ENCODE measurements at places on chromosomes 12 and 14.

DNA sequence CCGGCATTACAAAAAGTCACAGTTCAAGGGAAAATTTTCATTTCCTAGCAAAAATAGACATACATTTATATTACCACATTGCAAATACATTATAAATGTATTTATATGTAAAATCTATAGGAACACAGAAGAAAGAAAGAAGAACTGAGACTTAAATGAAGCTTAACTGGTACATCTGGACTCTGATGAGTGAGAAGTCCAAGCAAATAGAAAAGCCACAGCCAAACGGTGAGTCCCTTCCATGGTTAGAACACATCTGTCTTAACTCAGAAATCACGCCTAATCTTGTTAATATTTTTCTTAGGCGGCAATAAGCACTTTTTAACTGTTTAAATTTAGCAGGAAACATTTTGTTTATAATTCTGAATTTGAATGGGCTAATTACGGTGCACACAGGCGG lies 9.4 kb upstream of the KLRB1 start:
- no peak for DNase-seq

DNA sequence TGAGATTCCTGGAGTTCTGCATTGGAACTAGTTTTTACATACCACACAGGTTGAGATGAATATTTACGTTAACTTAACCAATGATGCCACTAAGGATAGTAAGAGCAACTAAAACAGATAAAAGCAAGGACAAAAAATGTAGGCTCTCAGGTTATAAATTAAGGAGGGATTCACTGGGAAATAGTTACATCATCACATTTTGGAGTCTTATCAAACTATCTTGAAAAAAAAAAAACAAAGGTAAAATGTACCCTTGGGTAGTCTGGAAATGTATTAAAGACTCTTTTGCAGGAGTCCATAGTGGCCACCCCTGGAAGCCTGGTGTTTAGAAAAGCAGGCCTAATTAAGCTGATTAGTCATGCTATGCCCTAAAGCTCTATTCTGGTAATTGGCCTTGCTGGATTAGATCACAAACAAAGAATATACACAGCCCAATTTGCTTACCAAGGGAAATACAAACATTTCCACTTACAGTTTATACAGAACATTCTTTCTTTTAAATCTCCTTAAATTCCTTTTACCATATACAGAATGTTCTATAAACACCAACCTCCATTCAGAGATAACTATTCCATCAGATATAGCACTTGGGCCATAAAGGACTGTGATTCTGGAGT lies 39.3 kb downstream of the SLC25A47 start:
- DNase-seq = no peak

- no peak for DNase-seq
Measured at GRCh38 chr14:30214014-30214413, 286.4 kb upstream of the PRKD1 start.

DNA sequence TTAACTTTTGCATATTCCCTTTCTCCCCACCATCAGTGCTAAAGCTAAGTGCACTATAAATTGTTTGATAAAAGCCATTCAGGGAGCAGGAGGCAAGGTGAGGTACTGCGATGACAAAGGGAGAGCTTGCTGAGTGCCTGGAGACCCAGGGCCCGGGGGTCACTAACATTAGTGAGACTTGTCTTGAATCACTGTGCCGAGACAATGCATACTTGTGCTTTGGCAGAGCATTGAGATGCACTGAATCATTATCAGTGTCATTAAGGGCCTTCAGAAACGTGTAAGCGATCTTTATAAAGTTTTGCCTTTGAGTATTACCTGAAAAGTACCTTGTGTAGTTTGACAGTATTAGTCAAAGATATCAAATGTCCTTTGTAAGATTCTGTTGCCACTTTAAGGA lies 447.5 kb downstream of the PCNX1 start:
- no peak for DNase-seq

- no peak for DNase-seq
Measured at GRCh38 chr14:37083599-37083998, 88.8 kb downstream of the SLC25A21 start.

GRCh38 chr14:50363714-50364111 lies 33.0 kb downstream of the CDKL1 start:
- DNase-seq = peak; percentile 79

DNA sequence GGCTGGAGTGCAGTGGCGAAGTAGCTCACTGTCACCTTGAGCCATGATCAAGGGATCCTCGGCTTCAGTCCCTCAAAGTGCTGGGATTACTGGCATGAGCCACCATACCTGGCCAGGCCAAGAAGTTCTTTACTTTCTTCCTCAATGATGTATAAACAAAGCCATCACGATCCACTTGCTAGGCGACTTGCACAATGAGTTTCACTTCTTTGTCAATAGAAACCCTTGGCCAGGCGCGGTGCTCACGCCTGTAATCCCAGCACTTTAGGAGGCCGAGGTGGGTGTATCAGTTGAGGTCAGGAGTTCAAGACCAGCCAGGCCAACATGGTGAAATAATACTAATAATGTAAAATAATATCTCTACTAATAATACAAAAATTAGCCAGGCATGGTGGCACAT lies 14.4 kb upstream of the SPSB2 start:
- DNase-seq = no peak

DNA sequence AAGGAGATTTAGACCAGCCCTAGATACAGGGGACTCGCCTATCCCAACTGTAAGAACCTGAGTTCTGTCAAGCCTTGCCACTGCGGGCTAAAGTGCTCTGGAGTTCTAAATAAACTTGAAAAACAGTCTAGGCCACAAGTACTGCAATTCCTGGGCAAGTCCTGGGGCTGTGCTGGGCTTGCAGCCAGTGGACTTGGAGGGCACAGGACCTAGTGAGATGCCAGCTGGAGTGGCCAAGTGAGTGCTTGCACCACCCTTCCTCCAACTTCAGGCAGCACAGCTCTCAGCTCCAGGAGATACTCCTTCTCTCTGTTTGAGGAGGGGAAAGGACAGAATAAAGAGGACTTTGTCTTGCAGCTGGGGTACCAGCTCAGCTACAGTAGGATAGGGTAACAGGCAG lies 307.6 kb upstream of the FBXO33 start:
- no peak for DNase-seq

DNA sequence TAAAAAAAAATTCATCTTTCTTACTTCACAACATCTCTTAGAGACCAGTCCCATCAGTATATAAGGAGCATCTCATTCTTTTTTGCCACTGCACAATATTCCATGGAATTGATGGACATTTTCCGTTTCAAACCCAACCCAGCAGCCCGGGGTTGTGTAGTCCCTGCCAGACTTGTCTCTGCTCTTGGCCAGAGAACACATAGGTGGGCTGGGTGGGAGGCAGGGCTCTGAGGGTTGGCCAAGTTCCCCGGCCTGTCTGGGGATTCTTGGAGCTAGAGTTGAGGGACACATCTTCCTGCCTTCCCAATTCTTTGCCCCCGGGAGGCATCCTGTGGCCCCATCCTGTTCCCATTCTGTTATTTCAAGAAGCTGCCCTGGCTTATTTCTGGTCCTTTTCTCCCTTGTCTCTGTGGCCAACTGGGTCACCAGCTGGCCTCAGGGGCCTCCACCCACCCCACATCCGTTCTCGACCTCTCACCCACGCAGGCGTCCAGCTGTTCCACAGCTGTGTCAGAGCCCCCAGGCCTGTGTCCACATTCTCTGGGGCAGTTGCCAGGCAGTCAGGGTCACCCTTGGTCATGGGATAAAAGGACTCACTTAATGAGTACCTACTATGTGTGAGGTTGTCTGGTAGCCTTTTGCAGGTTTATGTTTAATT lies 52.0 kb upstream of the CCDC63 start:
- no peak for DNase-seq

GRCh38 chr14:72603639-72604038 lies 290.3 kb downstream of the DPF3 start:
- DNase-seq = no peak

GRCh38 chr12:48379794-48380193 lies 29.1 kb upstream of the ZNF641 start:
- no peak for DNase-seq

GRCh38 chr14:87217023-87217422 lies 776.0 kb downstream of the GALC start:
- DNase-seq = no peak

- no peak for DNase-seq
Measured at GRCh38 chr12:111788178-111788654, 21.5 kb downstream of the ALDH2 start.

GRCh38 chr12:116547955-116548501 lies 11.2 kb upstream of the MAP1LC3B2 start:
- no peak for DNase-seq

- no peak for DNase-seq
Measured at GRCh38 chr12:24921251-24922038, 27.5 kb downstream of the BCAT1 start.

- no peak for DNase-seq
Measured at GRCh38 chr14:101084436-101084826, 180.9 kb upstream of the RTL1 start.

- no peak for DNase-seq
Measured at GRCh38 chr12:120928864-120929652, 24.9 kb upstream of the SPPL3 start.

DNA sequence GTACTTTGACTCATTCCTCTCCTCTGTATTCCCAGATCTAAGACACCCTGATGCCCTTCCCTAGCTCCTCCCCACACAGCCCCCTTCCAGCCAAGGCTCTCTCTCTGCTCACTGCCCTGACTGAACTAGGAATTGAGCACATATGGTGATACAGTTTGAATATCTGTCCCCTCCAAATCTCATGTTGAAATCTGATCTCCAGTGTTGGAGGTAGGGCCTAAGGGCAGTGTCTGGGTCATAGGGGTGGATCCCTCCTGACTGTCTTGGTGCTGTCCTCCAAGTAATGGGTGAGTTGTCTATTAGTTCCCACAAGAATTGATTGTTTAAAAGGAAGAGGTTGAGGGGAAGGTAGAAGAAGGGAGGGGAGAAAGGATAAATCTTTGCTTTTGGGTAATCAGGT lies 17.4 kb downstream of the CMKLR1 start:
- DNase-seq = no peak

DNA sequence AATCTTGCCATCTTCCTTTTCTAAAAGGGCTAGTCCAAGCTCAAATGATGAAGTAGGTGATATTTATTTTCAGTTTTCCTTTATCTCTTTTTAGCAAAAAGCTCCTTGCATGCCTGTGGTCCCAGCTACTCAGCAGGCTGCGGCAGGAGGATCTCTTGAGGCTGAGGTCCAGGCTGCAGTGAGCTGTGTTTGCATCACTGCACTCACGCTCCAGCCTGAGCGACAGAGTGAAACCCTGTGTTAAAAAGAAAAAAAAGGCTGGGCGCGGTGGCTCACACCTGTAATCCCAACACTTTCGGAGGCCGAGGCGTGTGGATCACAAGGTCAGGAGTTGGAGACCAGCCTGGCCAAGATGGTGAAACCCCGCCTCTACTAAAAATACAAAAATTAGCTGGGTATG lies 5.0 kb downstream of the TMEM116 start:
- no peak for DNase-seq

GRCh38 chr12:130041983-130042812 lies 120.1 kb upstream of the FZD10 start:
- peak; percentile 12 for DNase-seq

GRCh38 chr12:27787559-27787958 lies 7.5 kb upstream of the MANSC4 start:
- DNase-seq = no peak

DNA sequence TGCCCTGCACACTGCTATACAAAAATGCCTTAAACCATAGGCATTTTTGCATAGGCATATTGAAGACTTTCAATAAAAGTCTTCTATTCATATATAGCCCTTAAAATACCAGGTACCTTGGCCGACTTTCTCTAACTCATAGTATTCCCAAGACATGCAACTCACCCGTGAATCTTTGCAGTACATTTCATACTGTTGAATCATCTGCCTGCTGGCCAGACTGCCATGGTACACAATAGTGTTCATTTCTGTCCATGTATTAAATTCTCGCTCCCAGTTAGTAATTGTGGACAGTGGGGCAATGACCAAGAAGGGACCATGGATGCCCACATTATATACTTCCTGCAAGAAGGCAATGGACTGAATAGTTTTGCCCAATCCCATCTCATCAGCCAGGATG lies 24.3 kb upstream of the SUPT16H start:
- no peak for DNase-seq

DNA sequence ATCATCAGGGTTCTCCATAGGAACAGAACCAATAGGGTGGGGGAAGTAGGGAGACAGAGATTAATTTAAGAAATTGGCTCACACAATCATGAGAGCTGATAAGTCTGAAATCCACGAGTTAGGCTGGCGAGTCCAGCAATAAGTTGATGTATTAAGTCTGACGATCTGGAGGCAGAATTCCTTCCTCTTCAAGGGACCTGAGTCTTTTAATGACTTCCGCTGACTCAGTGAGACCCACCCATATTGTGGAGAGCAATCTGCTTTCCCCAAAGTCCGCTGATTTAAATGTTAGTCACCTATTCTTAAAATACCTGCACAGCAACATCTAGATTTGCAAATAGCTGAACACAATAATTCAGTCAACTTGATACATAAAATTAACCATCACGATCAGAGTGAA lies 97.8 kb downstream of the SPTSSA start:
- DNase-seq = no peak

DNA sequence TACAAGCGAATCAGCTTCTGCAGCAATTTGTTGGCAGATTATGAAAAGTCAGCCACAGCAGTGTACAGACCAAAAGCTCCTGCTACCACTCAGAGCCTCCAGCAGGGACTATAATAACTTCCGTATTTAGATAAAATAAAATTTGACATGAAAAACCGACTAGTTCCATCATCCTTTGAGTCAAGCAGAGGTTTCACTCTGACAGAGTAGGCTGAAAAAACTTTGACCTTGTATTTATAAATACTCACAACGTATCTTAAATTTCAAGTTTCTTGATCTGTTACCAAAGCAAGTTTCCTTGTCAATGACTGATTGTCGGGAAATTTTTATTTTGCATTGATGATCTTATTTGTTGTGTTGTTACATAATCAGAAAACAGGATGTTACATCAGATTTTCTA lies 283.4 kb downstream of the DAD1 start:
- DNase-seq = no peak

GRCh38 chr12:131896811-131897270 lies 2.4 kb downstream of the ULK1 start:
- DNase-seq = no peak

DNA sequence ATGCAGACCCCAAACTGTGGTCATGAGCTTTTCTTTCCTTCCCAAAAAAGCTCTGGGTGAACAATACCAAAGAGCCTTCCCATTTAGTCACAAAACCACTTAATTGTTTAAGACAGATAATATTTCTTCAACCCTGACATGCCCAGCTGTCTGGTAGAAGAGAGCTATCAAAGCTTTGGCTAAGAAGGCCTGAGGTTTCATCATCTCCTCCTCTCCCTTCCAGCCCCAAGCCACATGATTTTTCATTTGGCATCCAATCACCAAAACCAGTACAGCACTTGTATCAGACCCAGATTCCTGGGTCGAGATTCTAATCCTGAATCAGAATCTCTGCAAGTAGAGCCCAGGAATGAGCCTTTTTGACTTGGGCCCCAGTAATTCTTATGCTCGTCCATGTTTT lies 199.6 kb upstream of the TMEM260 start:
- DNase-seq = no peak

- DNase-seq = no peak
Measured at GRCh38 chr14:37257501-37258070, 59.8 kb downstream of the MIPOL1 start.

DNA sequence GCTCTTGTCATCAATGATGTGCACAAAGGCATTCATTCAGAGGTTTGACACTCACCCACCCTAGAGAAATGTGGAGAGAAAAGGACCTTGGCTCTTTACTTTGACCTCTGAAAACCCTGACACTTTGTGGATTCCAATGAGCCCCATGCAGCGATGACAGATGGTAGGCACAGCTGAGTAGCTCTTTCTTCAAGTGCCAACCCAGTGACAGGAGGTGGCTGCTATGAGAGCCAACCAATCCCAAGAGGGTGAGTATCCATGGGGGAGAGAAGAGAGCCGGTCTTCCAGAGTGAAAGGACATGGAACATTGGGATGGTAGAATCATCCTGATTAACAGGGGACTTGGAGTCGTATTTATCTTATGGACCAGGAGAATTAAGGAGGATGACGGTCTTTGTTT lies 17.8 kb downstream of the SLC8A3 start:
- DNase-seq = no peak
